Caudate nucleus (tissue), 63 donors: ENCODE measurements at places on chromosomes 5 and 9.

DNA sequence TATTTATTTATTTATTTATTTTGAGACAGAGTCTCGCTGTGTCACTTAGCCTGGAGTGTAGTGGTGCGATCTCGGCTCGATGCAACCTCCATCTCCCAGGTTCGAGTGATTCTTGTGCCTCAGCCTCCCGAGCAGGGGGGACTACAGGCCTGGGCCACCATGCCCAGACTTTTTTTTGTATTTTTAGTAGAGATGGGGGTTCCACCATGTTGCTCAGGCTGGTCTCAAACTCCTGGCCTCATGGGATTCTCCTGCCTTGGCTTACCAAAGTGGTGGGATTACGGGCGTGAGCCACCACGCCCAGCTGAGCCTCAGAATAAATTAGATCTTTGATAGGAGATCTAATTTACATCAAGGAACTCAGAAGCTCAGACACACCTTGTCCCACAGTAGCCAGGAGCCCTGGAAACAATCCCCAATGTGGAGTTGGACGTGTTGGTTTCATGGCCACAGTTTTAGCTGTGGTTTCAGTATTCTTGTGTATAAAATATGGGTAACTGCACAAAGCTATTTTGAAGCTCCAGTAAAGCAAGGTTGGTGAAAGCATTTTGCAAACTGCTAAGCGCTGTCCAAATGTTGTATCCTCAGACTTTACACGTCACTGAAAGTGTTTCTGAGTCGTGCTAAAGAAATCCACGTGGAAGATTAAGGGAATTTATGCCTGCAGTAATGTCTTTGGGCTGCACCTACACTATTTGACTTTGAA, 3.0 kb upstream of the HNRNPAB start:
- no peak for DNase-seq

GRCh38 chr5:116779846-116780245, 205.2 kb upstream of the SEMA6A start:
- DNase-seq, result no peak

DNA sequence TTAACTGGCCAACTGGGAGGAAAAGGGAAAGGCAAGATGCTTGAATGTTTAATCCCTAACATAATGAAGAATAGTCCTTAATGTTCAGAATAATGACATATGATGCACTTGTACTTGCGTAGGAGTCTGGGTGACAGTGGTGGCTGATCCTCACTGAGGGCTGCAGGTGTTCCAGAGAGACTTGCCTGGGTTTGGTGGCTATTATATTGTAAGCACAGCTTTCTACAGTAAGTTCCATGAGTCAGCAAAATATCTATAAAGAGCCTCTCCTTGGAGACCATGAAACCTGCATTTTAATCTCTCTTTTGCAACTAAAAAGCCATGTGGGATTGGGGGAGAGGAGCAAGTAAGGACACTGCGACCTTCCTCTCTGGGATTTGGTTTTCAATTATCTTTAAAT, 1.9 kb upstream of the NPR2 start:
- no peak for DNase-seq

- DNase-seq, result no peak
These were observed 270.4 kb downstream of the ENC1 start for GRCh38 chr5:74370168-74370567.

- no peak for DNase-seq
These were observed 266.0 kb downstream of the DMAC1 start for GRCh38 chr9:7533376-7534090.

DNA sequence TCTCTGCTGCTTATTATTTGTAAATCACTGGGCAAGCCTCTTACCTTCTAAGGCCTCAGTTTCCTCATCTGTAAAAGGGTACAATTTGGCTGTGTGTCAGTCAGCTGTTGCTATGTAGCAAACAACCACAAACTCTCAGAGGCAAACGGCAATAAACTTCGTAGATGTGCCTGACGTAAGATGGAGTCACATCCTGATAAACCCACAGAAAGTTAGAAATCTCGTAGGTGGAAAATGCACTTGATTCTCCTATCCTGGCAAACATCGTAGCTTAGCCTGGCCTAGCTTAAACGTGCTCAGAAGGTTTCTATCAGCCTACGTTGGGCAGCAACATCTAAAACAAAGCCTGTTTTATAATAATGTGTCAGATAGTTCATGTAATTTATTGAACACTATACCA, 35.0 kb upstream of the UNC5A start:
- no peak for DNase-seq

GRCh38 chr9:14311171-14311949, 2.6 kb downstream of the NFIB start:
- no peak for DNase-seq

DNA sequence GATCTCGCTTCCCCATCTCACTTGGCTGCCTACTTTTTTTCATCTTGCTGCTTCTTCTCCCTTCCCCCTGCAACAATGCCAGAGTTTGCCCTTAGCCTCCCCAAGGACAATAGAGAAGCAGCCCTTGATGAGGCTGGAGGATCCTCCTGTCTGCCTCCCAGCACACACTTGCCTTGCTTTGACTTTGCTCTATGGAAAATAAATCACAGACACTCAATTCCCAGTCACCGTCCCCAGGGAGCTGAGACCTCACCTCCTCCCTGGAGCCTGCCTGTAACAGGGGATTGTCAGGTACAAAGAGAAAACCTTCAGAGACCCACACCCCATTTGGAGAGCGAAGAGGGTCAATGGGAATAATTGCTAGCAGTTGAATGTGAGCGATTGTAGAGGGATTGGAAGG, 242.1 kb upstream of the ZNF462 start:
- no peak for DNase-seq

DNA sequence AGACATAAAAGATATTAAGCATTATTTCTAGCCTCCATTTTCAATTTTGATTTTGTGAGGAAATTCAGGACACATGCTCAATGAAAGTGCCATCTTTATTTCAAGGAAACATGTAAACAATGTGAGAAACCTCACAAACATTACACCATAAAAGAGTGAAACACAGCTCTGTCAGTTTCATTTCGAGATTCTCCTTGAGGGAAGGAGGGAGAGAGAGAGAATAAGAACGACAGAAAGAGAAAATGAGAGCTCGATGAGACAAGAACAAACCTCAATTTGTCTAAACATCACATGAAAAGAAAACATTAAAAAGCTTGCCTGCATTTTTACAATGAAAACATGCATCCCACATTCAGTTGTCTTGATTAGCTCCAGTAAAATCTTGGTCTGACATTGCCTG, 553.5 kb upstream of the MEF2C start:
- DNase-seq, result no peak

DNA sequence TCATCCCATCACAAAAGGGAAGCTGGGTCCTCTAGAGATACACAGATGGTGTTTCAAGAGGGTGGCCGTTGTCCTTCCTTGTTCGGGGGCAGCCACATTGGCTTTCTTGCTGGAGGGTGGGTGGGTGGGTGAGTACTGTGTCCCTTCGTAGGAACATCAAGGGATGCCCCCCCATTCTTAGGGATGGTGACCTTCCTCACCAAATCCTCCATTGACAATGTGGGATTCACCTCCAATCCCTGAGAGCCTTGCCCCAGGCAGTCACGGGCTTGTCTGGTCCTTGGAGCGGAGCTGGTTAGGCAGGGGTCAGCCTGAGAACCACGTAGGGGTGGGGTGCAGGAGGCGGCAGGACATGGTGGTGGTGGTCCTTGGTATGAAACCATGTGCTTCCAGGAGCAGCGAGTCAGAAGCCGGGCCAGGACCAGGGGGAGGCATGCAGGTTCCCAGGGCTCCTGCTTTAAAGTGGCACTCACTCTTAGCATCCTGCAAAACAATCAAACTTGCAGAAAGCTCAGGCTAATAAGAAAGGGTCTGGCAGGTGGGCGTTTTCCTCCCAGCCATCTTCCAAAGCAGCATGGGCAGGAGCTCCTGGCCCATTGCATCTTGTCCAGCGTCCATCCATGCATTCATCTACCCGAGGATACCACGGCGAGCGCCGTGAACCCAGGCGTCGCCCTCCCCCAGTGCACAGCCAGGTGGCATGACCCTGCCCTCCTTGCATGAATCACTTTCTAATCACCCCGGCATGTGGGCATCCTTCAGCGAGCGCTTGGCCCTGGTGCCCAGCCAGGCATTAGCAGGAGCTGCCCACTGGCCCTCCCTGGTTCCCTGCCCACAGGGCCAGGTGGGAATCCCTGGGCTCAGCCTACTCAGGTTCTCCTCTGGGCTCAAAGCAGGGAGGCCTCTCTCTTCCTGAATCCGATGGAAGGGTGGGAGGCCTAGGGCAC, 76.4 kb downstream of the NTNG2 start:
- no peak for DNase-seq

DNA sequence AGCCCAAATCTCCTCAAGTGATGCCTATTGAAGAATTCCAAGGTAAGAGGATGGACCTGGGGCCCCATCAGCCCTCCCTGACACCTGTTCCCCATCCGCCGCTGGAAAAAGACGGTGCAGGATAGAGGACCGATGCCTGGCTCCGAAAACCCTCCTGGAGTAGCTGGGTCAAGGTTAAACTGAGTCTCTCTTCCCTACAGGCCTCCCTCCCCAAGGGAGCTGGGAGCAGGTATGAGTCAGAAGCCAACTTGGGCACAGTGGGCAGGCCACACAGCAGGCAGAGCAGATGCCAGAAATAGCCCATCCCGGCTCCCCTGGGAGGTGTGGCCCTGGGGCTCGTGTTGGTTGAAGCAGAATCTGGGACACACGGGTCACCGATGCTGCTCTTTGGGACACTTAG, 75.6 kb downstream of the NTNG2 start:
- DNase-seq, result no peak

DNA sequence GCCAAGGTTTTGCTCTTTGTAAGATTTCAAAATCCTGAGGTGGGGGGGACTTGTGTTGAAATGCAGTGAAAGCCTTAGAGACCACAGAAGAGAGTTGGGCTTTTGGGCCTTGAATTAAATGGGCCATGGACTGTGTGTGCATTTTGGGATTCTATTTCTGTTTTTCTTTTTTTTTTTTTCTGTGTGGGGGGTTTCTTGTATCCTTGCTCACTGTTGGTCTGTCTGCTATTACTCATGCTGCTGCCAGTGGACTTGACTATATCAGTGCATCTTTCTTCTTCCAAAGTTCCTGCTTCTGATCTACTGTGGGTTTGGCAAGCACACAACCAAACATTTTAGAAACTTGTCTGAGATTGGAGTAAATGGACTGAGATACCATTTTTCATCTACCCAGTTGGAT, 344.9 kb downstream of the ARL15 start:
- DNase-seq, result no peak

DNA sequence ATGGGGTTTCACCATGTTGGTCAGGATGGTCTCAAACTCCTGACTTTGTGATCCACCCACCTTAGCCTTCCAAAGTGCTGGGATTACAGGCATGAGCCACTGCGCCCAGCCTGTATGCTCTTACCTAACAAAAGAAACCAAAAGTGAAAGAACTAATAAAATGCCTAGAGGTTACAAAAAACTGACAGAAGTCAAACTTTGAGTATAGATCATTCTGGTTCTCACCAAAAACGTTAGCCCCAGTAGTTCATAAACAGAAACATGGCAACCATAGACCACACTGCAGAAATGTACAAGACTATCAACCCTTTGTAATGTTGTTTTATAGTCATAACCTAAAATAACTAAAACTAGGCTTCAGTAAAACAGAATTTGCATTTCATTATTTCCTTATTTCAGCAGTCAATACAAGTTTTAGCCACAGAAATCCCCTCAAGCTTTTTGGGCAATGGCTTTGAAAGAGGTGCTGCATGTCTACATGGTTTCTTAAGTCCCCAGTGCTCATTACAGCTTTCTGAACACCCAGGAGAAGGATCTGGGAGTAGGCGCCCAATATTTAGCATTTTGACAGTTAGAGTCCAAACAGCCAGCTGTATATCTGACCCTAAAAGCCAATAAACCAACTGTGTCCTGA, 72.5 kb downstream of the EPB41L4A start:
- no peak for DNase-seq

DNA sequence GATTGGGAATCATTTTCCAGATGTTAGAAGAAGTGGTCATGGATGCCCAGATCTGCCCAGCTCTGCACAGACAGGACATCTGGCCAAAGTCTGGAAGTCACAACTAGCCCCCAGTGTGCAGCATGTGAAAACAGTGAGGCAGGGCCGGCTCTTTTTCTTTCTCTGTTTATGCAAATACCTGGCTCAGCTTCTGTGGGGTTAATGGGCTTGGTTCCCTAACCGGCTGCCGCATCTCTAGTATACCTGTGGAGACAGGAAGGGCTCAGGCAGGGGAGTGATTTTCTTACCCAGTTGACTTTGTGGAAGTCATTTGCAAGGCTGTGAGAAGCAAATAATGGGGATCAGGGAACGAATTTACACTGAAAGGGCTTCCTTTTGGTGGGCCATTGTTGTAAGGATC, 254.8 kb upstream of the PANK3 start:
- DNase-seq, result no peak

DNA sequence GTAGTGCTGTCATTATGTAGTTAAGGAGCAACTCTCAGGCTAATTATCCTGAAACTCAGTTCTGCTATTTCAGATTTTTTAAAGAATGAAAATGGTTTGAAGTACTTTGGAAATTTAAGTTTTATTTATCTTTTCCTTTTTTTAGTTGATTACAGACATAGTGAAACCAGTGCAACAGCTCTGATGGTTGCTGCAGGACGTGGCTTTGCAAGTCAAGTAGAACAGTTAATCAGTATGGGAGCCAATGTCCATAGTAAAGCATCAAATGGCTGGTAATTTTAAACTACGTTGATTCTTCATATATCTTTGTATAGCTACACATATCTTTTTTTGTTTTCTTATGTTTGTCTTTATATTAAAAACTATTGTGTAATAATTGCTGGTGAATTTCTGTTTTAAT, 34.9 kb downstream of the YTHDC2 start:
- no peak for DNase-seq

DNA sequence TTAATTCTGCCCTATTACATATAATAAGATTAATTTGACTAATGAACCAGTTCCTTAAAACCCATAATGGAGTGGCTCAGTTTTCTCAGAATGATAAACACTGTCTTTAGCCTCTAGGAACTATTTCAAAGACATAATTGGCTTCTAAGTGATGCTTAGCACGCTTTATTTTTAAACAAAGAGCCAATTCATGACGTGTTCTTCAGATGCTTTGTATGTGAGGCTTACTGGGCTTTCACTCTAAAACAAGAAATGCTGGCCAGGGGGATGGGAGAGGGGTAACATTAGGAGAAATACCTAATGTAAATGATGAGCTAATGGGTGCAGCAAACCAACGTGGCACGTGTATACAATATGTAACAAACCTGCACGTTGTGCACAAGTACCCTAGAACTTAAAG, 7.6 kb upstream of the SFXN1 start:
- DNase-seq, result no peak

DNA sequence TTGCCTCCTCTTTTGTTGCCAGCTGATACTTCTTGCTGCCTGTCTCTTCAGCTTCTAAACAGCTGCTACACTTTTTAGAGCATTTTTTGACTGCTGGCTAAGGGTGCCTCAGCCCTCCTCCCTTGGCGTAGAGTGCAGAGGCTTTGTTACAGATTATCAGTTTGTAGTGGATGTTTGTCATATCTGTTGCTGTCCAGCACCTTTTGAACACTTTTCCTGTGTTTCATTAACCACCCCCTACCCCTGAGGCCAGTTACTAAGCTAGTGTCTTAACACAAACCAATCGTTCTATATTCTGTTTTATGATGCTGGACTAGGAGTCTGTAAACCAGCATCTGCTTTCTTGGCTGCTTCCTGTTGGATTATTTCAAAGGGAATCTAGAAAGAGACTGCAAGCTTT, 441.5 kb downstream of the DNAH5 start:
- DNase-seq, result no peak
